HuH-7.5 (cell line): ENCODE measurements at places on chromosomes 5 and 9.

GRCh38 chr5:149206524-149207141, 65.0 kb upstream of the AFAP1L1 start:
- DNase-seq, result no peak

GRCh38 chr9:102273952-102274351, 535.5 kb upstream of the GRIN3A start:
- DNase-seq, result no peak

- no peak for DNase-seq
Observed at GRCh38 chr9:13228431-13228830, 51.1 kb downstream of the MPDZ start.

DNA sequence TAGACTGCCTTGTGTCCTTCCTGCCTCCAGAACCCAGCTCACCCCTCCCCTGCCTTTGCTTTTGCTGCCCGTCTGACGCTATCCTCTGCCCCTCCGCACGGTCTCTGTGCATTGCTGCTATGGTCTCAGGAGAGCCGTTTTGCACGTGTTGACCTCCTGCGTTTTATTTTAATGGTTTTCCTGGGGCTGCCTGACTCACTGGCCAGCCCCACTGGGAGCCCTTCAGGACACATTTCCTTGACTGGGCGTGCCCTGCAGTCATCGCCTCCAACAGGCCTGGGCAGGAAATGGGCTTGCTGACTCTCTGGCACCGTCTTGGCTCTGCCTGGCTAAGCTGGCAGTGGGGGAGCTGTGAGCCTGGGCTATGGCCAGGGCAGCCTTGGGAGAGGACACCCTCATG, 17.9 kb upstream of the ASS1 start:
- DNase-seq, result no peak

GRCh38 chr9:90789408-90789807, 12.2 kb upstream of the SYK start:
- DNase-seq, result no peak

DNA sequence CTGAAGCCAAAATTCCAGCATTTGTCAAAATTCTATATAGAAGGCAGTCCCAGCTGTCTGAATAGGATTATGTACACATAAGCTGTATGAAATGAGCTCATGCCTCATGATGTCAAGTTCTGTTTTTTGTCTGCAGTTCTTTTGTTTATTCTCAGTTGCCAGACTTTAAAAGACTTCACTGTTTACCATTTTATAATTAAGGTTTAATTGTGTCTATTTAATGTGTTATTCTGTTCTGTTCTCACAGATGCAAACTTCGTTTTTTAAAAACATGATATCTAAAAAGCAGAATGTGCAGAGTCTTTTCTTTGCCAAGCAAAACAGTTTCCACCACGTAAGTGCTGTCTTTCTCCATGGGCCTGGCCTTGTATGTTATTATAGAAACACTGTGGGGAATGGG, 31.1 kb downstream of the ERAP1 start:
- DNase-seq, result no peak

GRCh38 chr5:157026789-157027424, 32.0 kb downstream of the HAVCR1 start:
- DNase-seq, result peak; percentile 20

DNA sequence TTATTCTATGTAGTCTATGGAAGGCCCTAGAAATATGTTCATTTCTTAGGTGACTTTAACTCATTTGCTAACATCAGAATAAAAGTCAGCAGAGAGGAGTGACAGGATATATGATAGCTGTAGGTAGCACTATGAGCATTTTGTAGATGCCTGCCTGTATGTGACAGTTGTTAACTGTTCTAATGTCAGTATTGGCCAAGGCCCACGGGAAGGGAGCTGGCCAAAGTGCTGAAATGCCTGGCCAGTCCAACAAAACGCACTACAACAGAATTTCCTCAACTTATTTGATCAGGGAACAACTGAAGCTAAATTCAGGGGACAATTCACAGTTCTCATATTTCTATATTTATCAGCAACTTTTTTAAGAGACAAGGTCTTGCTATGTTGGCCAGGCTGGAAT, 20.8 kb downstream of the SV2C start:
- no peak for DNase-seq

- DNase-seq, result no peak
Observed at GRCh38 chr9:68947842-68948569, 65.9 kb downstream of the PRKACG start.
